Peyer's patch (tissue), 4 donors: ENCODE measurements at places on chromosomes 7 and 10. TPM values are rescaled to one million over a fixed set of nuclear protein-coding genes. Genes with fewer than 3 reads are reported as not detected.

GRCh38 chr10:124917428-124918190, 24.3 kb upstream of the ZRANB1 start:
- DNase-seq: peak; percentile 72

- DNase-seq: no peak
These were observed 72.6 kb upstream of the NANOS1 start for GRCh38 chr10:118956802-118957442.

DNA sequence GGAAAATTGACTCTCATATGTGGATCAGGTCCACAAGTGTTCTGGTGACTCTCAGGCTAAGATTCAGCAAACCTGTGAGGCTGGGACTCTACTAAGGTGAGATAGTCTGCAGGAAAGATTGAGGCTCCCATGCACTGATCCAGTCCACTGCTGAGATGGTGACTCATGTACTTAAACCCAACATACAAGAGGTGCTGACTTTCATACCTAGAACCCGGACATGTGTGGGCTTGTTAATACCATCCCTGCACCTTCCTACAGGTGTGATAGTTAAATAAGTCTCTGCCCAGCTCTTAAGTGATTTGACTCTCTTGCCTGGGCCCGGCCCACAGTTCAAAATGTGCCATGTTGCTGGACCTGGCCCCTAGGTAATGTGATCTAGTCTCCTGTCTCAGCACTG, 27.1 kb upstream of the ZNF107 start:
- DNase-seq: no peak

DNA sequence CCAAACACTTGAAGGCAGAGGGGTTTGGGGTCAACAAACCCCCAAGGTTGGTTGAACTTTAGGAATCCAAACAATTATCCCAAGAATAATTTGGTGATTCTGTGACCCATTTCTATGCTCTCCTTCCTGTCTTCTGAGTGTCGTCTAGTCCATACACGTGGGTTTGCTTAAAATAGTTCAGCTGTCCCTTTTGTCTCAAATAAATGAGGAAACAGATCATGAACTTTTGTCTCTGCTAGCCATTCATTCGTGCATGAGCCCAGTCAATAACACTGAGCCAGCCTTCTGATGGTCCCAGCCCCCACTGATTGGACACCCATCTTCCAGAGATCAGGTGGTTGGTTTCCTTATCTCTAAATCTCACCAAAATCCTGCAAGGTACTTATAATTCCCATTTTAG, 255.4 kb downstream of the PRPF18 start:
- no peak for DNase-seq

The CACUL1 gene
- total RNA-seq: 29.7 TPM

- DNase-seq: no peak
These were observed 92.6 kb downstream of the PTPRE start for GRCh38 chr10:127999297-128000129.

GRCh38 chr10:30055226-30055662, 4.1 kb downstream of the JCAD start:
- no peak for DNase-seq

The TUBAL3 gene
- total RNA-seq: 73.1 TPM

GRCh38 chr10:86708783-86709380, 40.6 kb downstream of the LDB3 start:
- DNase-seq: no peak

- DNase-seq: no peak
These were observed 159.8 kb upstream of the ITGB1 start for GRCh38 chr10:33117816-33118215.
